PC-9 (cell line): ENCODE measurements at places on chromosomes 12 and 14. TPM values are rescaled to one million over a fixed set of nuclear protein-coding genes. Genes with fewer than 3 reads are reported as not detected.

ERC1 gene
- total RNA-seq, result 47.2 and 52.0 TPM in 2 replicates

DENND5B gene
- 9.2 and 10.2 TPM in 2 replicates for total RNA-seq

LHX5 gene
- 0.65 and 1.1 TPM in 2 replicates for total RNA-seq

HNRNPA1 gene
- total RNA-seq, result 1,116 and 1,137 TPM in 2 replicates

GRCh38 chr14:68241862-68242487, 422.4 kb downstream of the RAD51B start:
- no peak for DNase-seq

DNA sequence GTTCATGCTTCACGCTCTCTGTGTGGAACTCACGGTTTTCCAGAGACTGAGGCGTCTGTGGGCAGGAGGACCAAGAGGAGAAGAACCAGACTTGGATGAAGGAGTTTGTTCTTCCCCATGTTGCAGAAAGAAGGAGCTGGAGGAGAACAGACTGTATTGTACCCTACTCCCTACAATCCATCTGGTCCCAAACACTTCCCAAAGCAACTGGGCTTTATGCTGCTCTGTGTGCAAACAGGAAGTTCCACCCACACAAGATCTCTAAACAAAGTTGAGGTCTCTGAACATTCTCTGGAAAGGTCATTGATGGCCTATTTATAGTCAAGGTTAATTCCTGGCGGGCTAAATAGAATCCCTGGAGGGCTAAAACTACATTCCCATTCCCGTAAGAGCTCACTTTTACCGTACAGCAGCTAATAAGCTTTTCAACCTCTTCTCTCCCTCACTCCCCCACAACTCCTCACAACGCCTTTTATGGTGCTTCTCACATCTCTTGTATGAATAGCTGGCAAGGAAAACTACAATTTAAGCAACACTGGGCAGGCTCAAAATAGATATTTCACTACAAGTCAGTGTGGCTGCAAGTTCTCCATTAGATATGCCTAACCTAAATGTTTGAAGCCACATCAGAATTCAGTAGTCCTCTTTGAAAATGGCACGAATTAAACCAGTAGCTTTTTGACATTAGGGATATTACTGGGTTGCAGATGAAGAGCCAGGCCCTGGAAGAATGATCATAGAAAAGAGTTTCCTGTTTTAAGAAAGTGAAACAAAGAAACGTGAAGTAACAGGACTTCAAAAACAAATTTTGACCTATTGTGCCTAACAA, at the start of gene A2M:
A2M (minus strand) TSS at position 189 of the 829 bp plus-strand sequence; CDS start at position 119, 70 bp downstream.
- DNase-seq, result no peak

DNA sequence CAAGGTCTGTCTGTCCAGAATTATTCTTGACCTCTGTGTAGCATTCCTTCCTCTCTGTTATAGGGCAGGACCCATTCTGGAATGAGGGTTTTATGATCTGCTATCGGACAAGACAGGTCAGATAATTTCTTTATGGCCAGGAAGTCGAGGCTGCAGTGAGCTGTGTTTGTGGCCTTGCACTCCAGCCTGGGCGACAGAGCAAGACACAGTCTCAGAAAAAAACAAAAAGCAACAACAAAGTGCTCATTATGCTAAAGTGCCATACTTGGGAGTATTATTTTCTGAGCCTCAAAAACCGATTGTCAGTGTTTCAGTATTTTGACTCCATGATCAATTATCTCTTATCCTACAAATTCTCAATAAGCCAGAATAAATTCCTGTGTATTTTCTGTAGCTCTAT, 4.1 kb downstream of the CIPC start:
- no peak for DNase-seq

DNA sequence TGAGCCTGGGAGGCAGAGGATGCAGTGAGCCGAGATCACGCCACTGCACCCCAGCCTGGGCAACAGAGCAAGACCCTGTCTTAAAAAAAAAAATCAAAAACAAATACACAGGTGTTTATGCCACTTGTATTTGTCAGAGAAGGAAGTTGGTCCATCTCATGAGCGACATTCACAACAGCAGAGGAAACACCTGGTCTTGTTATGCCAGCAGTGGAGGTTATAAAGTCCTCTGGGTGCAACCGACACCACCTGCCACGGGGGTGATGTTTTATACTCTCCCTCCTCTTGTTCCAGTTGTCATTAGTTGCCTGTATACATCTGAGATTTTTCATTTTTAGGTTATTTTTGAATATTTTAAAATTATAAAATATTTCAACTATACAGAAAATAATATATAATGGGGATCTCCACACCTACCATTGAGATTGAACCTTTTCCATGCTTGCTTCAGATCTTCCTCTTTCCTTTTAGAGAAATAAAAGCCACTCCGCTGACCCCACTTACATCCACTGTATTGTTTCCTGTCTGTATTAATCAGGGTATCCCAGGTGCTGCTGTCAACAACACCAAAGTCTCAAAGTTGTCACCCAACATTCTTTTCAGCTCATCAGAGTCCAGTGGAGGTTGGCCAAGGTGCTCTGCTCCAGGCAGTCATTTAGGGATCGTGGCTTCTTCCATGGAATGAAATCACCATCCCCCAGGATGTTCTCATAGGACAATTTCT, 65.1 kb downstream of the RNFT2 start:
- DNase-seq, result no peak

- DNase-seq, result no peak
Measured at GRCh38 chr12:105801351-105801750, 337.4 kb downstream of the NUAK1 start.

DNA sequence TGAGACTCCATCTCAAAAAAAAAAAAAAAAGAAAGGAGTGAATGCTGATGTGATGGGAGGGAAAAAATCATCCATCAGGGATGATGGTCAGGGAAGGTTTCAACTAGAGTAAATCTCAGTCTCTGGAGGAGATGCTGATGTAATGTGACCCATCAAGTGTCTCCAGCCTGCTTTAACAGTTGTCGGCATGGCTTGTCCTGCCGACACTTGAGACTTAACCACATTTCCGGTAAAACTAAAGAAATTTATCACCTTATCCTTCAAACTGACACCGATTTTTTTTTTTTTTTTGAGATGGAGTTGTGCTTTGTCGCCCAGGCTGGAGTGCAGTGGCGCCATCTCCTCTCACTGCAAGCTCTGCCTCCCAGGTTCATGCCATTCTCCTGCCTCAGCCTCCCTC, 21.5 kb upstream of the ANAPC5 start:
- no peak for DNase-seq

GRCh38 chr14:51564460-51564859, 87.2 kb upstream of the FRMD6 start:
- DNase-seq, result no peak

DNA sequence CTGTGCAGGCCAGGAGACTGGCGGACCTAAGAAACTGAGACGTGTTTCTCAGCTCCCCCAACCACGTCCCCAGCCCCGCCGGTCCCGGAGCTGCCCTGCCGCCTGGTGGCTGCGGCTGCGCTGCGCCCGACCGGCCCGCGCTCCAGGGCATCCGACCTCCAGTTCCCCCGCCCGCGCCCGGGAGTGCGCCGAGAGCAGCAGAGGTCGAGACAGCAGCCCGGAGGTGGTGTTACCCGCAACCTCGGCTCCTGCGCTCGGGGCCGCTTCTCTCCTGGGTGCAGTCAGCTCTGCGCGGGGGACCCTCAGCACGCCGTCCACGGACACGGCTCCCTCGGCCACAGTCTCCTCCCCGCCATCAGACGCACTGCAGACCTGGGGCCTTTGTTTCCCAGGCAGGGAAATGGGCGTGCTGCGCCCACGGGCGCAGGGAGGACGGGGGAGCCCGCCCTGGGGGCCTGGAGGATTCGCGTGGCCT, 21.6 kb upstream of the GPR132 start:
- DNase-seq, result peak; percentile 85

- no peak for DNase-seq
Measured at GRCh38 chr12:53476769-53477209, 22.5 kb downstream of the MAP3K12 start.

GRCh38 chr12:53694756-53695151, 18.9 kb upstream of the ATP5MC2 start:
- no peak for DNase-seq

- DNase-seq, result no peak
Measured at GRCh38 chr12:20505056-20505455, 136.7 kb downstream of the PDE3A start.
